ENCODE measurements at places on chromosomes 6 and 20. TPM values are rescaled to one million over a fixed set of nuclear protein-coding genes. Genes with fewer than 3 reads are reported as not detected.

MRPS18B gene
- total RNA-seq: 61.9 TPM

PCMTD2 gene
- 79.6 TPM for total RNA-seq

FOXS1 gene
- 0.89 TPM for total RNA-seq

CLIC5 gene
- total RNA-seq: 5.1 TPM

ROMO1 gene
- total RNA-seq: 71.4 TPM

ZNF165 gene
- 0.99 TPM for total RNA-seq

POLR1C gene
- 22.6 TPM for total RNA-seq

LY6G6C gene
- not detected for total RNA-seq

PTK6 gene
- not detected for total RNA-seq

ZHX3 gene
- total RNA-seq: 31.7 TPM

LTB gene
- total RNA-seq: 1.9 TPM

TFAP2A gene
- total RNA-seq: 0.72 TPM

FRK gene
- total RNA-seq: 2.1 TPM

NKAIN4 gene
- total RNA-seq: 38.7 TPM

RNF144B gene
- 8.6 TPM for total RNA-seq

CPXM1 gene
- 163 TPM for total RNA-seq

PPT2 gene
- total RNA-seq: 20.7 TPM

EYS gene
- total RNA-seq: 4.5 TPM

COX4I2 gene
- total RNA-seq: 0.30 TPM

MEP1A gene
- total RNA-seq: 0.06 TPM

FKBP5 gene
- 9.8 TPM for total RNA-seq

COL21A1 gene
- 51.7 TPM for total RNA-seq

TRERF1 gene
- 6.0 TPM for total RNA-seq

SYTL3 gene
- 4.6 TPM for total RNA-seq

ZNF341 gene
- total RNA-seq: 1.3 TPM

SALL4 gene
- total RNA-seq: 2.3 TPM

PRDM13 gene
- 0.33 TPM for total RNA-seq
